ENCODE measurements at places on chromosomes 2 and 18. TPM values are rescaled to one million over a fixed set of nuclear protein-coding genes. Genes with fewer than 3 reads are reported as not detected.

IL36B gene
- not detected for total RNA-seq

SOCS6 gene
- total RNA-seq, result 16.5 TPM

TLX2 gene
- not detected for total RNA-seq

GPR45 gene
- not detected for total RNA-seq

HAAO gene
- total RNA-seq, result 2.5 TPM

FSHR gene
- total RNA-seq, result 0.31 TPM

Data from left cardiac atrium (tissue), 4 donors.